ENCODE measurements at places on chromosomes 12 and 14.

GRCh38 chr12:19847294-19848059, 408.2 kb downstream of the AEBP2 start:
- DNase-seq, result no peak

- DNase-seq, result no peak
These were observed 18.5 kb upstream of the DUSP6 start for GRCh38 chr12:89370850-89371249.

GRCh38 chr12:124190312-124191023, 104.4 kb upstream of the RFLNA start:
- DNase-seq, result no peak

DNA sequence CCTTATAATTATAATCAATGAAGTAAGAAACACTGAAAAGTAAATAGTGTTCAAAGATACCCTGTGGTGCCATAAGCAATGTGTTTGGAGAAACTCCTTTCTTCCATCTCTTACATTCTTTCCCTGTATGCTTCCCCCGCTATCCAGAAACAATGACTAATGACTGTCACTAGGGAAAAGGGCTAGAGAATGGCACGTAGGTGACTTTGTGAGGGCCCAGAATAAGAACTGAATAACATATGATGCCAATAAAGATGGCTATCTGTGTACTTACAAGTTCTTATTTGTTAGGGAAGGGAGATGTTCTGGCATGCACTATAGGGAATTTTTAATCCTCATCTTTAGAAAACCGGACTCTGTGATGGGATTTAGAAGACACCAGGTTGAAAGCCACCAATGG, 4.7 kb upstream of the KRT7 start:
- DNase-seq, result no peak

DNA sequence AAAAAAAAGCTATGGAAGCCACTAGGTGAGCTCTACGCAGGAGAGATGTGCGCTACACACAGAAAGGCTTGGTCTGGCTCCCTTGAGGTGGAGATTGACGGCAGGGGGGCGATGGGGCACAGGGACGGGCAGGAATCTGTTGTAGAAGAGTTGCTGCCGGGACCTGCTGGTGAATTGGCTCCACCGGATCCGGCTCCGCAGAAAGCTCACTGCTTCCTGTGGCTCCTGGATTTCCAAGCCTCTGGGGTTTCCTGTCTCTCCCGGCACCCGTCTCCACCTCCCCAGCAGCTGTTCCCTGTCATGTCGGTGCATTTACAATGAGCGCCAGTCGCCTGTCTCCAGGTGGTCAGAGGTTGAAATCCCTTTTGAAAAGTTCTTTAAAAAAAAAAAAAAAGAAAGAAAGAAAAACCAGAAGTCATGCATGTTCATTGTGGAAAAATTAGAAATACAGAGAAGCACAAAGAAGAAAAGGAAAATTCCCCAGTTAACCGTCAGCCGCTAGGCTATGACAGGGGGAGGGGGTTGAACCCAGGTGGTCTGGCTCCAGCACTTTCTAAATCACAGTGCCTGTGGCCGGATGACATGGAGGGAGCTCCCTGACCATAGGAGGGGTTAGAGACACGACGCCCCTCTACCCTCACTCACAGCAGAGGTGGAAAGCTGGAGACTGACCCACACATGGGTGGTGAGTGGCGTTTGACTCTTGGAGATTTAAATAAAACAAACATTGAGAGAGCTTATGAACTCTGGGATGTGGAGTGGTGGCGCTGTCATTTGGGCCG, 20.8 kb downstream of the FAM222A start:
- DNase-seq, result no peak

GRCh38 chr14:85301506-85301905, 228.4 kb upstream of the FLRT2 start:
- DNase-seq, result no peak

GRCh38 chr12:3636328-3636727, 116.6 kb downstream of the CRACR2A start:
- DNase-seq, result no peak

GRCh38 chr12:42859612-42860011, 270.1 kb upstream of the PRICKLE1 start:
- DNase-seq, result no peak

GRCh38 chr12:93638954-93639353, 38.2 kb upstream of the CRADD start:
- no peak for DNase-seq

DNA sequence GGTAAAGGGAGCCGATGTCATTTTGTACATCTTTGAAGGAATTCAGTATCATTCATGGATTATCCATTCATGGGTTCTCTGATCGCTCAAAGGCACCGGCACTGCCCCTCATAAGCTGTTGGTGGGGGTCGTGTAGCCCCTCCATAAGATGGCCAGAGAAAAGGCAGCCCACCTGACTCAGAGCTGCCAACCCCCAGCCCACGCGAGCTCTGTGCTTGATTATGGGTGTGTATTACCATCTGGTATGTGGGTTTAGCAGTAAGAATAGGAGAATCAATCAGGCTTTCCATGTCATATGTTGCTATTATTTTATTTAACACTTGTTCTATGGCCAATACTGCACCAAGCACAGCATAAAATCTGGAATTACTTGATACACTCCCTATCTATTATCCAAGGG, 32.1 kb upstream of the AMIGO2 start:
- DNase-seq, result no peak

- DNase-seq, result no peak
These were observed 321.0 kb downstream of the ALG10 start for GRCh38 chr12:34343345-34343744.

DNA sequence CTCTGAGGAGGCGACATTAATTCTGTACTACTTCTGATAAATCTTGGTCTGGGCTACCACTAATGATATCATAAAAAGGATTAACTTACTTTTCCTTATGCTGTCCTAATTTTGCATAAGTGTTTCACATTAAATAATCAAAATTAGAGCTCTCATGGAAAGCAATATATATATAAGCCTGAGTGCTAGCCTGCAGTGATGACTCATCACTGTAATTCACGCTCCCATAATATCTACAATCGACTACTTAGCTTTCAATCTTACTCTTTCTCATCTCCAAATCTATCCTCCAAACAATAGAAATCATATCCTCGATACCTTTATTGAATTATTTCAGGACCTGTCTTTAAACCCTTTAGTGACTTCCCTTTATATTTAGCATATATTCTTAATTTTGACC, 701.3 kb downstream of the RERGL start:
- DNase-seq, result no peak

DNA sequence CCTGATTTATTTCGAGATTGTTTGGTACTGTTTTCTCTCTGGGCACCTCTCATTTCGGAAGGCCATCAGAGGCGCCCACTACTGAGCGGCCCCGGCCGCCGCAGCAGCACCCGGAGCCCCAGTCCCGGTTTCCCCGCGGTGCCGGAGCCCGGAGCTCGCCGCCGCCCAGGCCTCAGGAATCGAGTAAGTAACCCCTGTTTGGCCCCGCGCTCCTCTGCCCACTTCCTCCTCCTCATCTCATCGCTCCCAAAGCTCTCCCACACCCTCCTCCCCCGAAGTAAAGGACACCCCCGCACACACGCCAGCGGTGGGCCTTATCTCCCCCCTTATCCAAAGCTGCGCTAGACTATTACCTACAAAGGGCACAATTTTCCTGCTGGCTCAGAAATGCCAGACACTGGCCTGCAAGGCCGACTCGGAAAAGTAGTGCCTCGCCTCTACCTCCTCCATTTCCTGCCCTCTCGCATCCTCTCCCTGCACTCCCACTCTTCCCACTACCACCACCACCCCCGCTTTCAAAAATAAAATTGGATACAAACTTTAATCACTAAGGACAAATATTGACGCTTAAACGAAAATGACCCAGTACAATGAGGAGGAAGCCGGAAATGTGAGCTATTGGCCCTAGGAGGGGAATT, 637 bp upstream of the FOXG1 start:
- DNase-seq, result no peak

GRCh38 chr12:104747955-104748354, 210.1 kb downstream of the SLC41A2 start:
- no peak for DNase-seq

GRCh38 chr12:93727195-93727811, 50.1 kb downstream of the CRADD start:
- no peak for DNase-seq

DNA sequence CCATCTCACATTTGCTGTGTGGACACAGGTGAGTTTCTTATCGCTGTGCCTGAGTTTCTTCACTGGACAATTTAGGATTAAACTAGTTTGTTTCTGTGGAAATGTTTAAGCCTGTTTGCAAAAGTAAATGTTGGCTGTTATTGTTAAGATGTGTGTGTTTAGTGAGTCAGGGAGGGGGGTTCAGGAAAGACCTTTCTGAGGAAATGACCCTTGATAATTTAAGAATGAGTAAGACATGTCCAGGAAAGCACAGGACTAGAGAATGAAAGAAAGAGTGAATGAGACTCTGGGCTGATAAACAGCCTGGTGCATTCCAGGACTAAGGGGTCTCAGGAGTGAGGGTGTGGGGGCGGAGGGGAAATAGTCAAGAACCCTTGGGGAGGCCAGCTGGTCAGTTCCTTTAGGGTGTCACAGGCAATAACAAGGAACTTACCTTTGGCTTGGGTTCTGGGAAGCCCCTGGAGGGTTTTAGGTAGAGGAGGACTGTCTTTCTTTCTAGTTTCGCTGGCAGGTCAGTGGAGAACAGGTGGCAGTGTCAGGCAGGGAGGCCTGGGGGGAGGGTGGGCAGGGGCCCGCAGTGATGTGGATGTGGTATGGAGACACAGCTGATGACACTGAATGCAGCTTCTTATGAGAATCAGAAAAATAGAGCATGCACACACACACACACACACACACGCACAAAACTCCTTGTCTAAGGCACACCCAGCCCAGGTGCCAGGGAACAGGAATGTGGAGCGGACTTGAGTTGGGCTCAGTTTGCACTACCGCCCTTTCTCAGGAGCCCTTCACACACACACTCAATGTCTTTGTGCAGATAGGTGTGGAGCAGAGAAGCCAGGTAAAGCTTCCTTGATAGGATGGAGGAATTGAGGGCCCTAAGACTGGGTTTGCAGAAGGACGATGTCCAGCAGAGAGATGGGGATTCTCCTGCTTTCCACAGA, 1005.5 kb downstream of the VRK1 start:
- DNase-seq, result no peak

DNA sequence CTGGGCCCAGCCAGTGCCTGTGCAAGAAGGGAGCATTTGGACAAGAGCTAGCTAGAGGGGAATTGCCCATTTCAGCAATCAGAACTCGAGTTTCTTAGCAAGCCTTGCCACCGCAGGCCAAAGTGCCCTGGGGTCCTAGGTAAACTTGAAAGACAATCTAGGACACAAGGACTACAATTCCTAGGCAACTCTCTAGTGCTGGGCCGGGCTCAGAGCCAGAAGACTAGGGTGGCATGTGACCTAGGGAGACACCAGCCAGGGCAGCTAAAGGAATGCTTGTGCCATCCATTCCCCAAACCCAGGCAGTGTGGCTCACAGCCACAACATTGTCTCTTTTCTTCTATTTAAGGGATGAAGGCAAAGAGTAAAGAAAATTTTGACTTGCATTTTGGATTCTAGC, 205.0 kb downstream of the BMP4 start:
- no peak for DNase-seq

GRCh38 chr12:5258498-5258897, 173.4 kb upstream of the NTF3 start:
- DNase-seq, result no peak

- DNase-seq, result peak; percentile 68
These were observed 3.0 kb downstream of the ETV6 start for GRCh38 chr12:11652351-11653040.

DNA sequence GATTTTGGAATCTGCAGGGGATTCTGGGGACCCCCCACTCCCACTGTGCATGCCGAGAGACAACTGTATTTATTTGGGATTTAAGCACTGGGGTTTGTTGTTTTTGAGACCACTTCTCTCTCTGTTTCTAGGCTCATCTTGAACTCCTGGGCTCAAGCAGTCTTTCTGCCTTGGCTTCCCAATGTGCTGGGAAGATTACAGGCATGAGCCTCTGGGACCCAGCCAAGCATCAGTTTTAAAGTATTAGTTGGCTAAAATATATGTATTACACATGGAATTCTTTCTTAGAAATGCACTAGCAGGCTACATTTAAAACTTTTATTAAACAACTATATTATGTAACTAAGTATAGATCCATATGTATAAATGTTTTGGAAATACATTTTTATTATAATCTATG, 78.3 kb downstream of the AEBP2 start:
- DNase-seq, result no peak

DNA sequence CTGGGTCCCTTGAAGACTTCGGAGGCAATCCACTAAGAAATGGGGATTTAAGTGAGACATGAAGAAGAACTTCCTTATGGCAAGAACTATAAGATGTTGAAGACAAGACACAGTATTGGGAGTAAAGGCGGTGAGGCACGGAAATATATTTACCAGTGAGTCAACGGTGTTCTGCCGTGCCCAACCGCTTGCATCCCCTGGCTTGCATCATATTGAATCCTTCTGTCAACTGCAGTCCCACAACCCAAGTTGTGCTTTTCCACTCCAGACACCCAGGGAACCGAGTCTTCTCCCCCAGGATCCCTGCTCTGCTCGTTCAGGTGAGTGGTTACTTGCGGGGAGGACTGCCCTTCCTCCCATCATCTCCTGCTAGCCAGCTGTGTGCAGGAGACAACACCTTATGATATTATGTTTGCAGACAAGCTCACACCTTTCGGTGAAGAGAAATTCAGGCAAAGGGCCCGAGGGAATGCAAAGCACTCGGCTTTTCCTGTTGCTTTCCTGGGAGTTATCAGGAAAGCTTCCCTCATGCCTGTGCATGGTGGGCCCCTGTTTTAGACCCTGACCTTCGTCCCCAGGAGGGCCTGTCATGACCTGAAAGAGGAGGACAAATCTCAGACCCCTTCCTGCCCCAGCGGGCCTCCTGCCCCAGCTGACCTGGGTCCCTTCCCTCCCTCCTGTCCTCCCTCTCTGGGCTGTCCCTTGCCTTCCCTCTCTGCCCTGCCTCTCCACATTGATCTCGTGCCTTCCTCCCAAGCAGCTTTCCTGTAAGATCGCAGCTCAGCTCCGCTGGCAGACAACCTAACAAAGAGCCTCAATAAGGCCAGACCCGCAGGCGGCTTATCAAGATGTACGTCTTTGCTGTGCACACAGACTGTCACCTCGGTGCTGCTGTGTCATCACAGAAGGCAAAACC, 4.3 kb upstream of the LRTM2 start:
- DNase-seq, result no peak

GRCh38 chr12:116393859-116394650, 116.6 kb upstream of the MED13L start:
- no peak for DNase-seq

GRCh38 chr12:56721216-56721615, 3.9 kb downstream of the NACA start:
- DNase-seq, result no peak

- DNase-seq, result no peak
These were observed 204.3 kb downstream of the PELI2 start for GRCh38 chr14:56322531-56322930.

- DNase-seq, result no peak
These were observed 107.4 kb downstream of the TSHR start for GRCh38 chr14:81062816-81063215.

- no peak for DNase-seq
These were observed 40.3 kb upstream of the CCDC60 start for GRCh38 chr12:119294211-119294610.

DNA sequence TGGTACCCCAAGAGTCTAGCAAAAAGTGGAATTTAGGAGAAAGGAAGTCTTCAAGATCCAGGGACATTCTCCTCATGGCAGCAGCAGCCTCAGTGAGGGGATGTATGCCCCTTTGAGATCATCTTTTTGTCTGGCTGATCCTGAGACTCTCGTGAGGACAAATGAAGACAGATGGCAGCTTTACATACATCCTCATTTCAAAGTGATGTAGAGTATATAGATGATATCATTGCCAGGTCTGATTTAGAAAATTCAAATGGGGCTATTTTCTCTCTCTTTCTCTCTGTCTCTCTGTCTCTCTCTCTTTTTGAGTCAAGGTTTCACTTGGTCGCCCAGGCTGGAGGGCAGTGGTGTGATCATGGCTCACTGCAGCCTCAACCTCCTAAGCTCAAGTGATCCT, 61.5 kb downstream of the E2F7 start:
- no peak for DNase-seq

Data from Caki2 (cell line).